ENCODE measurements at places on chromosomes 7 and 10.

GRCh38 chr10:72466018-72466417 is 111.3 kb upstream of the DNAJB12 start:
- DNase-seq, result no peak

DNA sequence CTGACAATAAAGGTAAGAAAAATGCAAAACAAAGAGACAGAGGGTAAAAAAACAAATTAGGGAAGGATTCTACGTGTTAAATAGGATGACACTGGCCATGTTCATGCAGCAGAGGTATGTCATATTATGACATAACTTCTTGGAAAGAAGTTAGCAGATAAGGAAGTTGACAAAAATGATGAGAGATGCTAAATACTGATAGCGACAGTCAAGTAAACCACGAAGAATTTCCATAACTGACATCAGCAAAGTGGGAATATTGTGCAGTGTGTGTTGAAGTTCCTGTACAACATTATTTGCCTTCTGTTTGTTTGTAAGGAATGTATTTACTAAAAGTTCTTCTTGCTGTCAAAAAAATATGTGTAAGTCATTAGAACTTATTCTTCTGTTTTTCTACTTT is 29.5 kb downstream of the MDH2 start:
- peak; percentile 30 for DNase-seq

- no peak for DNase-seq
Measured at GRCh38 chr10:72010234-72010973, 46.2 kb downstream of the CHST3 start.

GRCh38 chr10:73585327-73585726 is 5.8 kb downstream of the USP54 start:
- DNase-seq, result no peak

DNA sequence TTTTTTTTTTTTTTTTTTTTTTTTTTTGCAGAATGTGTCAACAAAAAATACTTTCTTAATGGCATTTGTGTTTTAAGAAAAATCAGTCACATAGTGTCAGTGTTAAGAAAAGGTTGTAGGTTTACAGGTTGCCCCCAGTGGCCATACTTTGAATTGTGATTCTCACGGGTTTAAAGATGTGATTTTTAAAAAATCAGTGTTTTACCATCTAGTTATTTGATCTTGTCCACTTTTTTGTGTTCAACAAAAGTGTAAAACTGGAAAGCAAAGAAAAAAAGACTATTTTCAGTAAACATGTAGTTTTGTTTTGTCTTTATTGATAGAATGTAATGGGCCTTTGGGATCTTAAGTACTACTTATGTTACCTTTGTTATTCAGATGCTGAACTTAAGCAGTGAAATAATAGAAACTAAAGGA is 25.7 kb downstream of the SUV39H2 start:
- peak; percentile 37 for DNase-seq

GRCh38 chr7:28705350-28705749 is 252.8 kb downstream of the TRIL start:
- DNase-seq, result no peak

DNA sequence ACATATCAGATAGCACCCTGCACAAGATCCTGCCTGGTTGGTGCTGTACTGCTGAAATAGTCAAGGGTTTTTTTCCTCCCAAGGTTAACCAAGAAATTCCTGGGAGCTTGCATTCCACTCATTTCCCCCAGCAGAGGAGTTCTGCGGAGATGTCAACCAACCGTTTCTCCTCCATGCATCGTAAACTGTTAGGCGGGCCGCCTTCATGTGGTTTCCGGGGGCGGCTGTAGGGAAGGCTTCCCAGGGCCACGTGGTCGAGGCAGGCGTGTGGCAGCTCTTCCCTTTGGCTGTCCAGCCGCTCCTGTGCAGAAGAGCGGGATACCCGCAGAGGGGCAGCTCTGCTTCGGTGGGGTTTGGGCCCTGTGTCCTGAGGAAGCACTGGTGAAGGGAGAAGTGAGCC is 113.7 kb downstream of the RGS10 start:
- DNase-seq, result no peak

DNA sequence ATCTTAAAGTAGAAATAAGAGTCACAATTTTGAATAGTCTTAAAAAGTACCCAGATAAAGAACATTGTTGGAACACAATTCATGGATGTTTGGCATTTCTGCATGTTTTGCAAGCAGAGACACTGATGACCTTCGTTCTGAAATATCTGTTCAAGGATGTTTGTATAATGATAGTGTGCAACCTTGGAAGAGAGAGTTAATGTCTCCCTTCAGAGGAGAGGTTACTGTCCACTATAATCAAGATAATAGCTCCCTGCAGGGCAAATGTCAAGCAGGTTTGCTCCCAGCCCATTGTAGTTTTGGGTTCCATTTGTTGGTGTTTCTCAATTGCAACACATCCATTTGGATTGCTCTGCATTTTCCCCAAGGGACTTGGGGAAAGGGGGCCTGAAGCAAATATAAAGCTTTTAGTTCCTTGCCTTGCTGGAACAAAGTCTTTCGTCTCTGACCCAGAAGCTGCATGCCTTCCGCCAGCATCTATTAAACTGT is 45.2 kb downstream of the COL1A2 start:
- DNase-seq, result no peak

DNA sequence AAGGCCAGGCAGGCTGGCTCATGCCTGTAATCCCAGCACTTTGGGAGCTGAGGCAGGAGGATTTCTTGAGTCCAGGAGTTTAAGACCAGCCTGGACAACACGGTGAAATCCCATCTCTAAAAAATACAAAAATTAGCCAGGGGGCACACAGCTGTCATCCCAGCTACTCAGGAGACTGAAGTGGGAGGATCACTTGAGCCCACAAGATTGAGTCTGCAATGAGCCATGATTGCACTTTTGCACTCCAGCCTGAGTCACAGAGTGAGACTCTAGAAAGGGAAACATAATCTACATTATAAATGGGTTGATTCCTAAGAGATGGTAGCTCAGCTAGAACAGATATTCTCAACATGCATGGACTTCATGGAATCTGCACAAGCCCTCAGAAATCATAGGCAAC is 6.3 kb upstream of the LIPF start:
- DNase-seq, result no peak

DNA sequence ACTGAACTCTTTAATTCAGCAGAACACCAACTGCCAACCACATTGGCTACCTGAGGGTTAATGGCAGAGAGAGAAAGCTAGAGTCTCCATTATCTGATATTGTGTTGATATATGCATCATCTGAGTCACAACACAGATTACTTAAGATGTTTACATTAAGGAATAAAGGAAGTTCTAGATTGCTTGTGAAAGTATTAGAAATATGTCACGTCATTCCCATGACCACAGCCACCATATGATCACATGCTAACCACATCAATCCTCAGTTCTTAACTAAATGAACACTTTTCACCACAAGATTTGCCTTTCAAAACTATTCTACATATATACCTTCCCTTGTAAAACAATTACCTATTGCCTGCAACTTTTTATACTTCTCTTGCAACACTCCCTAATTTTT is 337.9 kb downstream of the FGFR2 start:
- peak; percentile 71 for DNase-seq

DNA sequence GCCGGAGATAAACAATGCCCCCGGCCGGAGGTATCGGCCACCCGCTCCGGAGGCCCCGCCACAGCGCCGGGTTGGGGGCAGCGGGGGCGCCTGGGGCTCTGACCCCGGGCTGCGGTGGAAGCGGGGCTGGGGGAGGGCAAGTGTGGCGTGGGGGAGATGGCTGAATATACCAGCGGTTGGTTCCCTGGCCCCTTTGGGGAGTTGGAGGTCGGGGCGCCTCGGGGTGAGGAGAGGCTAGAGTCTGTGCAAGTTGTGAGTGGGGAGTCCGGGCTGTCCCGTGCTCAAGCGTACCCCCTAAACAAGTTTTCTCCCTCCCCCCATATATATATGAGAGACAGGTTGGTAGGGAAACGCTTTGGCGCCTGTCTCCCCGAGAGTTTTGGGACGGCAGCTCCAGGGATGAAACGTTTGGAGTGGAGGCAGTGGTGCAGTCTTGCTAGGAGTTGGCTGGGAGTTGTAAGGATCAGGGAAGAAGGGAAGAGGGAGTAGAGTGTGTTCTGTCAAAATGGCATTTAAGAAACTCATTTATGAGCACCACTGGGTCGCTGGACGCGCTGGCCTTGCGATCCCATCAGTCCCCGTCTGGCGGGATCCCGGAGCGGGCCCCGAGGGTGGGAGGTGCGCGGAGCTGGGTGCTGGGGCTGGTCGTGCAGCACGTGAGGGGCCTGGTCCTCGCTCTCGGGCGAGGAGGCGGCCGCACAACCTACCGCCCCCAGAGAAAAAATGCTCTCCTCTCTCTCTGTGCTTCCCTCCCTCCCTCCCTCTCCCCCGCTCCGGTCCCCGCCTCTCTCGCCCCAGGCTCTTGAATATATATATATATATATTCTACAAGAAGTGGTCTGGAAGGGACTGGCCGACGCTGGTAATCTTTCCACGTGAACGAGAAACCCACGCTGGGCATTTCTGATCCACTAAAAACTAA is 1.1 kb downstream of the TET1 start:
- DNase-seq, result no peak

- no peak for DNase-seq
Measured at GRCh38 chr10:78406648-78407008, 373.0 kb downstream of the RPS24 start.

DNA sequence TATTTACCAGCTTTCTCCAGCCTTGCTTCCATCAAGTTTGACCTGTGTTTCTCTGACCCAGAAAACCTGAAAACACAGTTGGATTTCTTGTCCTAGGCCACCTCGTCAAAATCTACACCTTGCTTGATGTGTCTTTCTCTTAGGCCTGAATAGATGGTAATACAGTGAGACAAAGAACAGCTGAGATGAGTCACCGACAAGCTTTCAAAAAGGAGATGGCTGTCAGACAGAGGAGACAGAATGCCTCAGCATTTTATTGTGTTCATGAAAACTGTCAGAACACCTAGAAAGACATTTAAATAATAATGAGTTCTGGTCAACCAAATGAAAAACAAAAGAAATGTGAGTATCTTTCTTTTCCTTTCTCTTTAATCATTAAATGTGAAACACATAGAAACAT is 119.7 kb upstream of the SORCS1 start:
- no peak for DNase-seq

- DNase-seq, result no peak
Measured at GRCh38 chr7:104936546-104936945, 77.5 kb upstream of the KMT2E start.

DNA sequence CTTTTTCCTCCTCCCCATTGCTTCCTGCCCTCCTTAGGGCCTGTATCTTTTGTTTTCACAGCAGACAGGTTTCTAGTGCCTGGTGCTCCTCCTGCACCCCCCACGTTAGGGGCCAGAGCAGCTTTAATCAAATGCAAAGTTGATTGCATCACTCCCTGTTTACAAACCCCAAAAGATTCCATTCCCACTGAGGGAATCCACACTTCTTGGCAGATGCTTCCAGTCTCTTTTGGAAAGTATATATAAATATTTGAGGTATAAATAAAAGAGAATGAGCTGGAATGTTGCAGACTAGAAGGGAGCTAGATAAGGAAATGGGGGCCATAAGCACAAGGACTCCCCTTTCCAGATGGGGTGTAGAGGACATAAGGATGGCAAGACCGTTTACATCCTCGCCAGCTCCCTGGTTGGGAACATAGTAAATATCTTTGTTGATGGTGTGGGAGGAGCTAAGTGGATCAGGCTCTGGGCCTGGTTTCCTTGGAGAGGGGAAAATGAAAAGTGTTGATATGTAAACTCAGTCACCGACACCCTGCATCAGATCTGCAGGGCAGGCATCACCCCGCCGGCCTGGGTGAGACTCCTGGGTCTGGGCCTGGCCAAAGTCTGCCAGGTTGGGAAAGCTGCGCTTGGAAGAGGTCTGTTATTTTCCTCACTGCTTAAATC is 6.2 kb downstream of the RARRES2 start:
- no peak for DNase-seq

DNA sequence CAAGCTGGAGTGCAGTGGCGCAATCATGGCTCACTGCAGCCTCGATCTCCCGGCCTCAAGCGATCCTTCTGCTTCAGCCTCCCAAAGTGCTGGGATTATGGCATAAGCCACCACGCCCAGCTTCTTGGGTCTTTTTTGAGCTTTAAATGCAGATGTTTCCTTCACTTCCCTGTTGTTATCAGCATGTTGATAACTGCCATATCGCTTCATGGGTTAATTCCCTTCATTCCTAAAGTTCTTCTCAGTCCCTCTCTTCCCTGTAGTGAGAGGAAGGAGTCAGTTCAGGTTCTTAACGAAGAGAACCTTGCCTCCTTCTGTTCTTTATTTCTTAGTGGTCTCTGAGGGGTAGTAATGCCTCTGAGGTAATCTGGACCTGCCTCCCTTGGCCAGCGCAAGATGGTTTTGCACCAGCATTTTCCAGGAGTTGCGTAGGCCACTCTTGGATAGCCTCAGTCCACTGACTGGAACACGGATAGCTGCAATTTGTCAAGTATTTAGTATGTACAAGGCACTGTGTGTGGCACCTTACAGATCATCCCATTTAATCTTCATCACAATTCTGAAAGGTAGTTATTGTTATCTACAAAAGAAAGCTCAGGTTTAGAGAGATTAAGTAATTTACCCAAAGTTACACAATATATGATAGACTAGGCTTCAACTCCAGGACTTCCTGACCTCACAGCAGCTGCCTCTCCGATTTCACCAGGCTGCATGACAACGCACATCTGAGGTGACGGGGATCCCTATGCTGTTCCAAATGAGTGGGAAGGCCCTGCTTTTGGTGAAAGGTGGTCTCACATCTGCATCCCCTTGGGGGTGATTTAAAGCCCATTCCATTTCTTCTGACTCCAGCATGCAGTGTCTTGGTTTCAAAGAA is 60.5 kb downstream of the GATA3 start:
- DNase-seq, result peak; percentile 32

DNA sequence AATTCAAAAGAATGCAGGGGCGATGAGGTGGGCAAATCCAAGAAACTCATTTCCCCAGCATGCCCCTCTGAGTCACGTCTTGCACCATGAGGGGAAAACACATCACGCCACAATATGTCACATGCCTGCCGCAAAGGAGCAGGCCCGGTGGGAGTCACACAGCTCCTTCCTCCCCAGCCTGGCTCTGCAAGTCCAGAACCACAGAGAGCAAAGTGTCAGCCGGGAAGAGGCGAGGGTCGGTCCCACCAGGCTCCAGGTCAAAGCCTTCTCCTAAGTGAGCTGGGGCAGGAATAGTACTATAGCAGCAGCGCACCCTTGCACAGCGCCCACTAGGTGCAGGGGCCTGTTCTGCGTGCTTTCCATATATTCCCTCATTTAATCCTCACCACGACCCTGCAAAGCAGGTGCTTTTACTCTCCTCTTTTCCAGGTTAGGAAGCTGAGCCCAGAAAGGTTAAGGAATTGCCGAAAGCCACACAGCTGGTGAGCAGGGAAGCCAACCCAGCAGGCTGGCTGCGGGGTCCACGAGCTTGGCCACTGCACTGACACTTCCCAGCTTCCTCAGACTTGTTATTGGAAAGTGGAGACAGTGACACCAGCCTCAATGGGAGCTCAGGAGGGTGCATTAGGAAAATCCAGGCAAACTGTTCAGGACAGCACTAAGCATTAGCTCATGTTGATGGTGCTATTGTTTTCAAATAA is 94.0 kb upstream of the ZMIZ1 start:
- DNase-seq, result peak; percentile 95

DNA sequence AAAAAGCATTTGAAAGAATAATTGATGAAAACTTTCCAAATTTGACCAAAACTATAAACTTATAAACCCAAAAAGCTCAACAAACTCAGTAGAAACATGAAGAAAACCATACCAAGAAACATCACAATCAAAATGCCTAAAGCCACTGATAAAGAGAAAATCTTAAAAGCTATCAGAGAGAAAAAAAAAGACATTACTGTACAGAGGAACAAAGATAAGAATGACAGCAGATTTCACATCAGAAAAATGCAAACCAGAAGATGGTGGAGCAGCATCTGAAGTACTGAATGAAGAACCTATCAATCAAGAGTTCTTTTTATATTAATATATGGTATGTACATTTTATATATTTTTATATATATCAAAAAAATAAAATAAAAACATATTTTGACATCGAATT is 2.4 kb upstream of the GPAM start:
- no peak for DNase-seq

- no peak for DNase-seq
Measured at GRCh38 chr7:128777156-128778123, 1.8 kb upstream of the OPN1SW start.

All from inflammatory macrophage (primary cell).